ENCODE measurements at places on chromosomes 4 and X.

DNA sequence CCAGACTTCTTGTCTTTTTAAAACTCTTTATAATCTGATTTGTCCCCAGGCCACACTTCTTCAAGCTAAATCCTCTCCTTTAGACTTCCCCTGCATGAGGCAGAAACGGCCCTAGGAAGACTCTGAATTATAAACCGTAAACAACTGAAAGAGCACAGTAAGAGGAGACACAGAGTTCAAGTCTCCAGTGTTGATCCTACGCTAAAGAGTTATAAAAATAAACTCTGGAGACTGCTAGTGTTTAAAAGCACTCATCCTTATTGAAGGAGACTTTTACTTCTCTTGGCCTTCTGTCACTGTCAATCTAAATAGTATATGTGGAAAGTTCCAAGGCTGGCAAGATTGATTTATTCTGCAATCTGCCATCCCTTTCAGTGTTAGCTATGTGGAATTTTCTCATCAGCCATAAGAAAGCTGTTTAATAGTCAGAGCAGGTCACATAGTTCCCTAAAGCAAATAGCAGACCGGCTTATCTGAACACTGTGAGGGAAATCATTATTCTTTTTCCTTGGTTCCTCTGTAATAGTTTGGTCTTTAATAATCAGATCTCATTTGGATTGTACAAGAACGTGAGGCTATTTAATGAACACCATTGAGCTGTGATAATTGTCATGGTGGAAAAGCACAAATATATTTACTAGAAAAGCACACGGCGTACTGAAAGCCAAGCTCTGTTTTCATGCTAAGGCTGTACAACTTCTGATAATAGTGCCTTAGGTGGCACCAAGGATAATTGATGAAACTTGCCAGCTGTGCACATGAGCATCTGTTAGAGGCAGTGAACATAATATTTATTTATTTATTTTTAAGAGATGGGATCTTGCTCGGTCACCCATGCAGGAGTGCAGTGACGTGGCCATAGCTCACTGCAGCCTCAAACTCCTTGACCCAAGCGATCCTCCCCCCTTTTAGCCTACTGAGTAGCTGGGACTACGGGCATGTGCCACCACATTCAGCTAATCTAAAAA lies 157.7 kb downstream of the CEP135 start:
- DNase-seq: no peak

DNA sequence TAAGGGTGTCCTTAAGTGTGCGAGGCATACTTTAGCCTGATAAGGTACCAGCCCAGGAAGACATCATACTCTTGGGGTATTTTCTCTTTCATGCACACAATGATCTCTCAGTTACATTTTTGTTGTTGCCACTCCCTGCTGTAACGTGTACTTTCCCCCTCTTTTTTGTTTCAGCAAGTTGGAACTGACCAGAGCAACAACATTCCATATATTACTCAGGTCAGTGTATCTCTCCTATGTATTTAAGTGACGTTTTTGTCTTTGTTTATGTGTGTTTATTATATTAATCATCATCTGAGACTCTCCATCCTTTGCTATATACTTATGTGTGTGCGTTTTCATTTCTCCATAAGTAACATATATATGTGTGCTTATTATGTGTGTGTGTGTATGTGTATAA lies 71.3 kb upstream of the VBP1 start:
- no peak for DNase-seq

- no peak for DNase-seq
Measured at GRCh38 chr4:90580326-90580725, 453.1 kb downstream of the CCSER1 start.

GRCh38 chrX:115531818-115532403 lies 29.1 kb upstream of the PLS3 start:
- DNase-seq: no peak

GRCh38 chrX:68846536-68846935 lies 17.7 kb downstream of the EFNB1 start:
- no peak for DNase-seq

DNA sequence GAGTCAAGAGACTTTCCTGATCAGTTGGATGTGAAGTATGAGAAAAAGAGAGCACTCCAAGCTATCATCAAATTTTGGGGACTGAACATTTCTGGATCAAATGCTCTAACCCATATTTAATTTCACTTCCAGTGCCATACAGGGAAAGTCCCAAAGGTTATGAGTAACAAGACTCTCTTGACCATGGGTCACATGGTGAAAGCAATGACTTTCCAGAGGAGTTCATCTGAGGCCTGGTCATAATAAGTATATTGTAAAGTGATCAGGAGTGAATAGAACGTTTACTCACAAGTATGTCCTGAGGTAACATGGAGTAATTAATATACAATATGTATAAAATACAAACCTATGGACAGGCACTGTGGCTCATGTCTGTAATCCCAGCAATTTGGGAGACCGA lies 40.7 kb upstream of the ARMCX5 start:
- no peak for DNase-seq

GRCh38 chrX:150899191-150899757 lies 806 bp upstream of the CD99L2 start:
- peak; percentile 83 for DNase-seq

DNA sequence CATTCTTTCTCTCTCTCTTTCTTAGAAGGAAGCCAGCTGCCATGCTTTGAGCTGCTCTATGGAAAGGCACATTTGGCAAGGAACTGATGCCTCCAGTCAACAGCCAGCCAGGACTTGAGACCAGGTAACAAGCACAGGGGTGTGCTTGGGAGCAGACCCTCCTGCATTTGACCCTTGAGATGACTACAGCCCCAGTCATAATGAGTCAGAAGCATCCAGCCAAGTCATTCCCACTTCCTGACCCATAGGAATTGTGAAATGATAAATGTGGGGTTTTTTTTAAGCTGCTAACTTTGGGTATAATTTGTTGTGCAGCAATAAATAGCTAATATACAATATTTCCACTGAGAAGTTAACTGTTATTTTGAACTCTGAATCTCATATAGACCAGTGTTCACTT lies 446.9 kb downstream of the GRXCR1 start:
- no peak for DNase-seq

DNA sequence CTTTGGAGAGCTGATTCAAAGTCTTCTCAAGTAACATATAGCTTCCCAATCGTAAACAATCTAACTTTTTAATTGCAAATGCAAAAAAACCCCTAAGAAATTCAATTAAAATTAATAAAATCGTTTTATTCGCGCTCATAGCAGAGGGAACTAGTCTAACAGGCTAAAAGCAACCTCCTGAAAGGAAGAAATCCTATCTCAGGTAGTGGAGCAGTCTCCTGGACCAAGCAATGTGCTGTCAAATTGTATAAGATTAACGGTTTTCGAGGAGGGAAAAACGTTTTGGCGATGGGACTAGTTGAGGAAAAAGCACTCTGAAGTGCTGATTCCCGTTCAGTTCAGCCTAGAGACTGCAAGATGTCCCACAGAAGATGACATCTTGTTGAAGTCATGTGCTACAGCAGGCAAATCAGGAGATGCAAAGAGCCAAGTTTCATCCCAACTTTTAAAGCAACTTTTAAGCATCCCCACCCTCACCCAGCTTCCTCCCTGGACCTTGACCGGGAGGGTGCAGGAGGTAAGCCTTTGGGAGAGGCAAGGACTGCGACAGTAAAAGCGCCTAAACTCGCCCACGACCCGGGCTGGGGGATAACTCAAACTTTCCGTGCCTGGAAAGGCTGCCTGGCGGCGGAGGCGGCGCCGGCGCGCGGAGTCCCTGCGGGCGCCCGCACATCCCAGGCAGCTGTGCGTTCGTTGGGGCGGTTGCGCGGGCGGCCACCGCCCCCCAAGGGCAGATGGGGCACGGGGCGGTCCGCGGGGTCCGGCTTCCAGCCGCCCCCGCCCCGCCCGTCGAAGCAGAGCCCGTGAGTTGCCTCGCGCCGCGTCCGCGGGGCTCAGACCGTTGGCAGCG lies 784 bp downstream of the MAP7D3 start:
- peak; percentile 19 for DNase-seq

GRCh38 chr4:32798471-32799159 lies 2078.4 kb downstream of the PCDH7 start:
- DNase-seq: no peak

GRCh38 chr4:53511014-53511413 lies 80.3 kb downstream of the LNX1 start:
- DNase-seq: no peak

DNA sequence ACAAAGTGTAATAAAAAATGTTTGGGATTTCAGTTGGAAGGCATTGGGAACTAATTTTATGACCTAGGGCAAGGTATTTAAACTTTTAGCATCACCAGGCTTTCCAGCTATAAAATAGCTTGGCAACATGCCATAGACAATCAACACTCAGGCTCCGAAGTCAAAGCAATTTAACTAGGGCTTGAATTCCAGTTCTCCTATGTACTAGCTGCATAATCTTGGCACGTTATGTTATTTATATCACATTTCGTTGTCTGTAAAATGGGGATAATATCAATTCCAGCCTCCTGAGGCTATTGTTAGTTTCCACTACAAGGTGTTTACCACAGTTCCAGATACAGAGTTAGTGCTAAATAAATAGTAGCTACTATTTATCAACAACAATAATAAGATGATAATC lies 78.8 kb downstream of the DMD start:
- DNase-seq: no peak
